Stimulated activated CD8-positive, alpha-beta memory T cell treated with anti-CD3 and anti-CD28 coated beads, Interleukin-2, amount 100 ng/mL, for 1 hour (primary cell): ENCODE measurements at places on chromosomes 4 and X.

GRCh38 chr4:8351931-8352367 is 82.4 kb downstream of the HTRA3 start:
- no peak for DNase-seq

DNA sequence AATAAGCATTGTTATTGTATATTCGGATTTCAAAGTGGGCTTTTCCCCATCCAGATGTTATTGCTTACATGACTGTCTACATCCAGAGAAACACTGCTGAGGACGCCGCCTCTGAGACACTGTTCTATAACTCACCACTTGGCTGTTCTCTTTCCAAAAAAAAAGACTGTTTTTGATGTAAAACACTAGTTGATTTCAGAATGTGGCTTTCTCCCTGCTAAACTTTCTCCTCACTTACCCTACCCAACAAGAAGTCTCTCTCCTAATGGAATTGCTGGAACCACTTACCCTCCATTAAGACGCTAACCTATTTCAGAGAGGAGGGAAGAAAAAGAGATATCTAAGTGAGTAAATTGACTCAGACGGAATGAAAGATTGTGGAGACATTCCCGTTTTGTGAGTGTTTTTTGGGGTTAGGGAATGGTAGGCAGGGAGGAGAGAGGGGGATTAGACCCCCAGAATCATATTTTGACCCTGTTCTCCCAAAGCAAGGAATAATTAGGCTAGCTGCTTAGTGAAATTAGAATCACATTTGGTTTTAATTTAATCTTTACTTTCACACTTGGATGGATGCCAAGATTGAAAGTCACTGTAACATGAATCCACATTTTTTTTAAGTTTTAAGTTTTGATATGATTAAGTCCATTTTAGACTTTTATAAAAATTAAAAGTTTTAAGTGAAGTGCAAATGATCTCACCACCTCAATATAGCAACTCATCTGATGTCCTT is 174.9 kb downstream of the CHIC2 start:
- DNase-seq, result no peak

GRCh38 chrX:39253551-39253950 is 452.3 kb downstream of the MID1IP1 start:
- no peak for DNase-seq

- DNase-seq, result no peak
Observed at GRCh38 chr4:149158817-149159216, 656.8 kb downstream of the IQCM start.

- no peak for DNase-seq
Observed at GRCh38 chr4:10738826-10739489, 54.4 kb upstream of the CLNK start.
